ENCODE measurements at places on chromosomes 6 and 20.

DNA sequence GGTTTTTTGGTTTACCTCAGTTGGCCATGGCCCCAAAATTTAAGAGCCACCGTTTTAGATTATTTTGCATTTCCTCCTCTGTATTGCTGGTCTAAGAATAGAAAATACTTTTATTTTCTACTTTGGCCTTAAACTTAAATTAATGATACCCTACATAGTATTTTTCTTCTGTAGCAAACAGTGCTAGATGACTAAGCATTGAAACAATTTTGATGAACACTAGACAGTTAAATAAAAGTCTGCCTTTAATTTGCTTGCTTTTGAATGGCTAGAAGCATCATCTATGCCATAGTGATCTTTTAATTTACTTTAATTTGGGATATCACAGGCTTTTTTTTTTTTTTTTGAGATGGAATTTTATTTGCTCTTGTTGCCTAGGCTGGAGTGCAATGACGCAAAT, 106.4 kb downstream of the CD109 start:
- DNase-seq = peak; percentile 28

DNA sequence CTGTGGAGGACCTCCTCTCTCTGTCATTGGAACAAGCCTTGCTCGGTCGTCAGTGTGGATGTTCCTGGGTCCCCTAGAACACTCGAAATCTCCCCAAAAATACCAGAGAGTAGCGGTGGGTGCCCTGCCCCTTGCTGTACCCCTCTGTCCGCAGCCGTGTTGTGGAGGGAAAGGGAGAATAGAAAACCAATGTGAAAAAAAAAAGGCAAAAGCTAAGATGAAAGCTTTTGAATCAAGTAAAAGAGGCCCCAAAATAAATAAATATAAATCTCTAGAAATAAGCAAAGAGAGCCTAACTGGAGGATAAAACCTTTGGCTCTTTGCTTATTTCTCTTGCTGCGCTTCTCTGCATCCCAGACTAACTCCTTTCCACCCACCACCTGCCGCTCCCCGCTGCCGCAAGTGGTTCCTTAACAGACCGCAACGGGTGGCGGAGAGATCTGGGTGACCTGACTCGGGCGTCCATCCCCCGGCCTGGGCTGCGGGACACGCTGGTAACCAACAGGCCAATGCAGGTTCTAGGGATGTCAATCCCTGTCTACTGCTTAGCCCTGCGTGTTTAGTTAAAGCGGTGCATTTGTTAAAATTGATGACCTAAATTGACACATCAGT, 110.0 kb downstream of the GPX5 start:
- DNase-seq = no peak

DNA sequence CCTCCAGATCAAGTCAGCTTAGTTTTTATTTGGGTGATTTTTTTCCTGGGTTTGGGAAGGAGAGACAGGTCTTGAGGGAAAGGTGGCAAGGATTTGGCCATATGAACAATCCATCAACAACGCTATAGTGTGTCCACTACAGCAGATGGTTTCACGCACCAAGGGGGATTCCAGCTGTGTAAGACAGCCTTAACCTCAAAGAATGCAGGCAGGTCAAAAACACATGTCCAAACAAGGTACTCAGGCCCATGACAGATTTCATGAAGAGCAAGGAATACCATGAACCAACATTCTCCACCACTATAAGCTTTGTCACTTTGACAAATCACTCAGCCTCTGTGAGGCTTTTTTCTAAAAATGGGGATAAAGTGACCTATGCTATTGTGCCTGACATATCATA, 2.0 kb downstream of the AIF1 start:
- DNase-seq = no peak

DNA sequence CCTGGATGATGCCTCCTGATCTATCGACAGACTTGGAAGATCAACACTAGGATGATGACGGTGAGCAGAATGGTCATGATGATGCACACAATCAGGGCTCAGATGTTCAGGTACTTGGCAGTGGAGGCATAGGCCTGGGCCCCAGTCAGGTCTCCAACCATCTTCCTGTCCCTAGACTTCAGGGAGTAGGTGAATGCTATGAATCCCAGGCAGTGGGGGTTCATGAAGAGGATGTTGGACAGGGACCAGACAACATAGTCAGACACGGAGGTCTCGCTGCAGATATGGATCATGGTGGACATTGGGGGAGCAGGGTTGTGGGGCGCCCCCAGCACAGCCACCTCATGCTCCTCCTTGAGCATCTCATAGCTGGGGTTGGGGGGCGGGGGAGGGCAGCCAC, 27.5 kb downstream of the HLA-F start:
- DNase-seq = no peak

- DNase-seq = no peak
Observed at GRCh38 chr6:136628996-136629395, 78.8 kb upstream of the MAP7 start.

DNA sequence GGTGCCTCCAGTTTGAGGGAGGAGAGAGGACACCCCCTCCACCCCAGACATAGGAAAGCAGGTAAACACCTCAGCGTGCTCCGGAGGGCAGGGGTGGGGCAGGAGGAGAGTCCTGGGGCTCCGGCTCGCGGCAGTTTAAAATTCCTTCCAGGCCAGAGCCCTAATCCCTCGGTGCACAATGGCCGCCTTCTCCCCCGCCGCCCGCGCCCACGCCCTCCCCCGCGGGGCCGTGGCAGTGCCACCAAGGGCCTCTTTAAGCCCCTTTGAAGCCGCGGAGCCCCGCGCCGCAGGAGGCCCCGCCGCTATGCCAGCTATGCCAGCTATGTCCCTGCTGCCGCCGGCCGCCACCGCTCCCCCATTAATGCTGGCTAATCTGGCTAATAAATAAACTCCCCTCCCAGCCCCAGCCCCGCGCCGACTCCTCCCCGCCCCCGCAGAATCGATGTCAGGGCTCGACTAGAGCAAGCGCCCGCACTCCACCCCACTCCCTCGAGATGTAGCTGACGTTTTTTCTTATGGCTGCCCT, 125.1 kb downstream of the MRPL14 start:
- DNase-seq = peak; percentile 40

DNA sequence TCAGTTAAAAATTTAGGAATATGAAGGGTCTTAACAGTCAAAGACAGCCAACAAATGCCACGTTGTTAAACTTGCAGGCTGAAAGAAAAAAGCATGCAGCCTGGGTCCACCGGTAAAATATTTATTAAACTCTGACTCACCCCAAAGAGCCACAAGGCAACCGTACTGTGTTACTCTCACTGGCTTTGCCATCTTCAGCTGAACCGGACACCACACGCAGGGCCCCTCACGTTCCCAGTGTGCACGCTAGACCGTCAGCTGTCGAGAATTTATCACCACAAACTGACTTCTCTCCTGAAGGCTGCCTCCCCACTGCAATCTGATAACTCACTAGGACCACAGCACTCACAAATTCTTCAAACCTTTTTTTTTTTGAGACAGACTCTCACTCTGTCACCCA, 30.7 kb downstream of the HUS1B start:
- peak; percentile 49 for DNase-seq

DNA sequence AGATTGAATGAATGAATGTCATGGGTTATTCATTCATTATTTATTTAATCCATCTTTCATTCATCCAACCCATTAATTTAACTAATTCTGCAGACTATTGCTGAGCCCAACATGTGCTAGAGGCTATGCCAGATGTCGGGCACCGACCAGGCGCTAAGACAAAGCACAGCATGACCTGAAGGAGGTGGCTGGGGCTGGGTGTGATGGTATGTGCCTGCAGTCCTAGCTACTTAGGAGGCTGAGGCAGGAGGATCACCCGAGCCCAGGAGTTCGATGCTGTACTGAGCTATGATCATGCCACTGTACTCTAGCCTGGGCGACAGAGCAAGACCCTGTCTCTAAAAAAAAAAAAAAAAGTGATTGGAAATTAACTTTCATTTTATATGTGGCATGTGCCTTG, 5.7 kb upstream of the SLC22A7 start:
- no peak for DNase-seq

DNA sequence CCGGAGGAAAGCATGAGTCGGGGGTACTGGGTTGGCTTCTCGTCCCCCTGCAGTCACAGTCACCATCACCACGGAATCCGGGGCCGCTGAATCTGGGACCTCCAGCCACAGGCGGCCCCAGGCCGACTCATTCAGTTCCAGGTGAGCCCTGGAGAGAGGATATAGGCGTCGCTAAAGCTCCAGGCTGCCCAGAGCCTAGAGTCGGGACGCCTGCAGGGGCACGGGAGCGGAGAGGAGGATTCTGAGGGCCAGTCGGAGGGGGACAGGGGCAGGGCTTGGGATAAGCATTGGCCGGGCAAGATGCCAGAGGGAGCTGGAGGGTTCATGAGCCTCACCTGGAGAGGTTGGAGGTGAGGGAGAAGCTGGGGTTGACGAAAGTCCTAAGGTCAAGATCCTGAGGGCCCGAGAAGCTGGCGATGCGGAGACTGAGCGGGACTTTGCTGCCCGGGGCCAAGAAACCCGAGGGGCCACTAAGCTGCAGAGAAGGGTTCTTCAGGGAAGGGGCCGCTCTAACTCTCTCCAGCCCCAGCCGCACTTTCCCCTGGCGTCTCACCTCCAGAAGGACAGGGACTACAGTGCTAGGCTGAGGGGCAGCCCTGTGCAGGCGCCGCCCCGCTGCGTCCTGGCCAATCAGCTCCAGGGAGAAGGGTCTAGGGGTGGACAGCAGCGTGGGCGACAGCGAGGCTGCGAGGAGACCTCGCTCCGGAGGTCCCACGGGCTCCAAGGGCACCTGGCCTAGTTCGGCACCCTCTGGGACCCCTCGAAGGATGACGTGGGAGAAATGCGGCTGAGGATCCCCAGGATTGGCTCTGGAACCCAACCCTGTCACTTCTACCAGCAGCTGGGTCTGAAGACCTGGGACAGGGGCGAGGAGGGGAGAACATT, 3.7 kb downstream of the SAPCD1 start:
- no peak for DNase-seq

DNA sequence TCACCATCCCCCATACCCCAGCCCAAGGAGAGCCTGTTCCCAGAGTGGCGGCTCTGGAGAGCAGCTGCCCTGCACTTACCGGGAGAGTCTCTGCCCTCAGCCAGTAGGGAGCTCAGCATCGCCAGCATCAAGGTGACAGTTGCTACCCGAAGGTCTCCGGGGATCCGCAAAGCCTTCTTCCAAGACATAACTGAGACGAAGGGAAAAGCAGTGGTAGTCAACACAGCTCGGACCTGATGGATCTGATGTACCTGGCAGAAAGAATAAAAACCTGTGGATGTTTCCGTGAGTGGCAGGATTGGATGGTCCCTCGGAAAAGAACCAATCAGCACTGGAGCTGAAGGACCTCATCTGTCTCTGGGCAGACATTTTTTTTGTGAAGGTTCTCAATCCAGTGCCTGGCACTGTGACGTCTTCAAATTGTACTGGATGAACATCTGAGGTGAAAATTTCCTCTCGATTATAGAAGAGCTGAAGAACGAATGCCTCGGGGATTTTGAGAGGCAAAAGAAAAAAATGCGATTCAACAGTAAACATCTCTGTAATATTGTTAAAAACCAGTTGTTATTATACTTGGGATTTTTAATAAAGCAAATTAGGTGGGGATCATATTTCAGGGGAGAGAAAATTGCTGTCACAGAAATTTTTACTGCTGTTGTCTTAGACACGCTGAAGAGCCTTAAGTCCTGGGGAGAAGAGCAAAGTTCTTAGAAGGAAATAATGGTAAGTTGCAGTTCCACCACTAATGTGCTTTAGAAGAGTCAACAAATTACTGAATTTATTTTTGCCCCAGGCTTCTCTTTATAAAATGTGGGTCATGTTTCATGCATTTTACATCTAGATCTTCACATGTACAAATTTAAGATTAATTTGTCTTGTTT, at the start of gene HLA-DQB1:
HLA-DQB1 (minus strand) TSS at position 238 of the 881 bp plus-strand sequence; CDS start at position 188, 50 bp downstream.
- DNase-seq = peak; percentile 1

DNA sequence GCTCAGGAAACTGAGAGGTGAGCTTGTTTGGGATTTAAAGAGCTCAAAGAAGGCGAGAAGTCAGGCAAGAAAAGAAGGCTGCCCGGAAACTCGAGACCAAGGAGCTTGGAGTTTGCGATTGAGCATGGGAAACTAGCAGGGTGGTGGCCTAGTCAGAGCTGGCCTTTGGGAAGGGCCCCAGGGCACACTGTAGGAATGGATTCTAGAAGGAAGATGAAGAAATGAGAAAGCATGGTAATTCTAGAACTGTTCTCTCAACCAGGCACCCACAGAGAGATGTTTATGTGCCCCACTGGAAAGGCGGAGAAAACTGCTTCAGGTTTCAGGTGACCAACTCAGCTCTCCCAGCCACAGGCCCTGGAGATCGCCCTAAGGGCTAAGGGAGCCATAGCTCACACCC, 126.2 kb downstream of the FOXO3 start:
- no peak for DNase-seq

GRCh38 chr20:51800060-51800871, 2.1 kb downstream of the SALL4 start:
- DNase-seq = peak; percentile 55

DNA sequence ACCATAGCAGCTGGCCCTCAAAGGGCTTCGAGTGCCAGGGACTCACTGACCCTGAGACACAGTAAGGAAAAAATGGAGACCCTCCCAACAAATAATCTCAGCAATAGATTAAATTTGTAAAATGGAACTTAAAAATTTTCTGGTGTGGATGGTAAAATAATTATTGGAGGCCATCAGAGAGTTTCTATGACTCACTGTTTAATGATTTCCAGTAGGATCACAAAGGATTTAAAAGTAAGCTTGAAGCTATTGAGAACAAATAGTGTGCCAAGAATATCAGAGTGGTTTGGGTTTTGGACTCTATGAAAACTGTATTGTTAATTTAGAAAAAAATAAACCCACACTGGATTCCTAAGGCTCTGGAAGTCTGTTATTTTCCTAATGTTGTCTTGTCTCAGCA, 115.2 kb upstream of the AKIRIN2 start:
- DNase-seq = peak; percentile 30

DNA sequence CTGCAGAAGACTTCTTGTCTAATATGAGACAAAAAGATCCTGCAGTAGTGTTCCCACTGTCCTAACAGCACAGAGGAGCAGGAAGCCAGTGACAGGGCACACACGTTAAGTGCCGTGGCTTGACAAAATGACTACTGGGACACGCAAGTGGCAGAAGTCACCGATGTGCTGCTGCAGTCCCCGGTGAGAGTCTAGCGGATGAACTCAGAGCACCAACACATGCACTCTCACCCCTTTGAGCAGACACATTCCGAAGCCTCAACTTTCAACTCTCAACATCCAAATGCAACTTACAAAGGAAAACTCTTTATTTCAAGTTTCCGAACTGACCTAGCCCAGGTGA, 898 bp downstream of the LAMA4 start:
- no peak for DNase-seq

DNA sequence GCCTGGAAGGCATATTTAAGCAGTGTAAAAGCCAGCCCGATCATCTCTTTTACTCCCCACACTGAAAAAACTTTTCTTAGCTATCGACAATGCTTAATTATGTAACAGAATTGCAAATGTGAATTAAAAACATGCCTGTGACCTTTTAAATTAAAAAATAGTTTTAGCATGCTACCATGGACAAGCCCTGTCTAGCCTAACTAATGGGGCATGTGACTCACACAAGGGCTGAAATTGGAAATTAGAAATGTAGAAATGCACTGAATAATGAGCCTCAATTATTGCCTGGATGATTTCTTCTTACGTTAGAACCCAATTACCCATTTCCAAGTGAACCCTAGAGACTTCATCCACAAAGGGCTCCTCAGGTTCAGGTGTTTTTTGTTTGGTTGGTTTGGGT, 82.7 kb downstream of the SIM1 start:
- DNase-seq = no peak
